ENCODE measurements at places on chromosomes 7 and 10.
A peak's percentile ranks its signal among the peaks of the same experiment; 100 is the strongest.

DNA sequence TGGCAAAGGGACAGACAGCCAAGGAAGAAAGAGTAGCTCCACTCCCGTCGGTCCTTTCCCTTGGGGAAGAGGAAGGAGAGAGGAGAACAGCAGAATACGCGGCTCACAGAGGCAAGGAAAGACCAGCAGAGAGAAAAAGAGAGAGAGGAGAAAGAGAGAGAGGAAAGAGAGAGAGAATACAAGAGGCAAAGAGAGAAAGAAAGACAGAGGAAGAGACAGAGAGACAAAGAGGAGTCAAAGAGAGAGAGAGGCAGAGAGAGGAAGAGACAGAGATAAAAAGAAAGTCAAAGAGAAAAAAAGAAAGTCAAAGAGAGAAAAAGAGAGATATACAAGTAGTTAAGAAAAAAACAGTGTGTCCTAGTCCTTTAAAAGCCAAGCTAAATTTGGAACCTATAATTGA, 23.4 kb upstream of the CHST3 start:
- no peak for DNase-seq

- no peak for DNase-seq
Measured at GRCh38 chr10:77223526-77224460, 413.8 kb downstream of the KCNMA1 start.

- no peak for DNase-seq
Measured at GRCh38 chr10:83078645-83079044, 1060.7 kb upstream of the GHITM start.

DNA sequence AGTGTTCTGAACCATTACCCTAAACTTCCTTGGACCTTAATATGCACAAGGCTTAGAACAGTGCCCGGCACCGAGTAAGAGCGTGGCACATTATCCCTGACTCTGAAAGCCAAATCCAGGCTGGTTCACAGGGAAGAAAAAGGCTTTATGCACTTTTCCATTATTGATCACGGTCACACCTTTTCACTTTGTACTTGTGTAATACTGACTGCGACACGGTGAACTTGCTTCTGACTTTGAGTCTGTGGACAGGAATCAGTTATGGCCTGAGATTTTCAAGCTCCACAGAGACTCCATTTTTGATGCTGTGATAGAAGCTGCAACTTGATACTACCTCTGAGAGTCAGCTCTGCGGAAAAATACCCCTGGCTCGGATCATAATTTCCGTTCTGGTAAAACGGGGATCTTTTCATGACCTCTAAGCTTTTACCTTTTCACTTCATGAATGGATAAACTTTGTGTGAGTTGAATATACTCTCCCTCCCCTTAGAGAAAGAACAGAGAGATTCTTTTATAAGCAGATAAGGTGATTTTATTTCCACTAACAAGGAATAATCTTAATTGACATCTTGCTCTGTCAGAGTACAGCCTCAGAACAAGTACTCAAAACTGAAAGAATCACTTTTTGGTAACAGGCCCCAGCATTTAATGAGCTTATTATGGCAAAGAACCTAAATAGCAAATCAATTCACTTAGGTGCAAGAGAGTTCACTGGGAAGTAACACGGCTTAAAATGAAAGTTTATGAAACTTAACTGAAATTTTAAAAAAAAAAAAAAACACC, 88.8 kb downstream of the ELMO1 start:
- no peak for DNase-seq

DNA sequence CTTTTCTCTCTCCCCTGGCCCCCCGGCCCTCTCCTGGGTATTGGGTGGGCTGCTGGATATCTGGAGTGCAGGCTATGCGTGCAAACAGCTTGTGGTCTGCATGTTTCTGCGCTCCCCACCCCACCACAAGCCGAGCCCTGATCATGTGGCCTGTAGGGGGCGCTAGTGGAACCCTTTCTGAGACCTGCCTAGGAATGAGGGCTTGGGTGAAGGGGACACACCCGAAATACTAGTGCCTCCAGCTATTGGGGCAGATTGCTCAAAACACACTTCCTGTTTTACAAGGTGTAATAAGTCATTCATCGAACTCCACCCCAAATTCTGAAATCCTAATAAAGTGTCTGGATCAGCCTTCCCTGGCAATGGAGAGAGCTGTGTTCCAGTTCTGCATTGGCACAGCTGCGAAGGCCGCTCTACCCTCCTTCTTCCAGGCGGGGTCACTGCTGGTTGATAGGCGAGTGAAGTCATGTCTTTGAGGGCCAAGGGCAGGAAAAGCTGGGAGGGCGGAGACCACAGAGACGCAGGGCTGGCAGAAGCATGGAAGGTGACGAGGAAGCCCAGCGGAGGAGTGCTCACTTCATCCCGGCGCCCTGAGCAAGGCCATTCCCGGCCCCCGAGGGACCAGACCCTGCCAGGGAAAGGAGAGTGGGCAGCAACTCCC, 19.8 kb upstream of the PRRT4 start:
- no peak for DNase-seq

- no peak for DNase-seq
Measured at GRCh38 chr10:77291596-77292505, 345.8 kb downstream of the KCNMA1 start.

DNA sequence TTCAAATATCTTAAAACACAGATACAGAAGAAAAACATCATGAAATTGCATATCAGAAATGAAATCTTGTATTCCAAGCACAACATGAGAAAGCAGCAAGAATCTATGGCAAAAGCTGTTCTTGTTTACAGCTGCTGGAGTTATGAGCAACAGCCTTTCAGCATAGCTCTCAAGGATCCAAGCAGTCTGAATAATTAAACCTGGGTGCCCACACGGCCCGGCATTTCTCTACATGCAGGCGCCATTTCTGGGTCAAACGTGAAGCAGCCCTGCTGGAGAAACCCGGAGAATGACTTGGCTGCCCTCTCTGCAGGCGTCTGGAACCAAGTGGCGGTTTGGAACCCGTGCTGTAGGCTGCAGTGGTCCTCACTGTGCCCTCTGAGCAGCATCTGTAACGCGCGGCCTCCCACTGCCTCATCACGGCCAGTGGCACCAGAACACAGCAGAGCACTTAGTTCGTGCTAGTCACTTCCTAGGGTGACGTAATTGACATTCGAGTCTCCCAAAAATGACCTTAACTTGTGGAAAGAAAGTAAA, 213.0 kb downstream of the TCERG1L start:
- DNase-seq, result no peak

GRCh38 chr7:953547-954327, 743 bp downstream of the ADAP1 start:
- DNase-seq, result peak; percentile 71

DNA sequence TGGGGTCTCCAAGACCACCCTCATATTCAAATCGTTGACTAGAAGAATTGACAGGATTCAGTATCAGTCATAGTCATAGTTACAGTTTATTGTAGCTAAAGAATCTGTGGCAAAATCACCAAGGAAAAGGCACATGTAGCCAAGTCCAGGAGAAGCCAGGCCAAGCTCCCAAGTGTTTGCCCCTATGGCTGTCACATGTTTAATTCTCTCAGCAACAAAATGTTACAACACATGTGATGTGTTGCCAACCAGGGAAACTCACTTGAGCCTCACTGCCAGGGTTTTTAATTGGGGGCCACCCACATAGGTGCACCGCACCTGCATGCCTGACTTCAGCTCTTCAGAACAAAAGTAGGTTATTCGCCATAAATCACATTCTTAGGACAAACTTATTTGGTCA, 1030.9 kb upstream of the CELF2 start:
- no peak for DNase-seq

- no peak for DNase-seq
Measured at GRCh38 chr7:158858592-158859503, 2.5 kb downstream of the DYNC2I1 start.

DNA sequence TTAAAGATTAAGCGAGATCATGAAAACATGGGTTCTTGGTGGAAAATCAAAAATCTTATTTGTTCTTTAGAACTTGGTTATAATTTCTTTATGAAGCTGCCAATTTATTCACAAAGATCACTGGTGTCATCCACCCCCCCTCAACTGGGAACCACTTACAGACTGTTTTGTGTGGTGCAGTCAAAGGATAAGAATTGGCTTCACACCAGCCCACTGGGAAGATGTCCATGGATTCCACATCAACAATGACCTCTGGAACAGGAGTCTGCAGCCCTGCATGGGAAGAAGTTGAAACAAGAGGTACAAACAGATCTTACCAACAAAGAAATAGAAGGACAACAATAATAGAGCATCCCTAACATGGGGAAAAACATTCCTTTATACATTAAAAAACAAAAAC, 205.2 kb downstream of the SFMBT2 start:
- DNase-seq, result peak; percentile 4

- no peak for DNase-seq
Measured at GRCh38 chr10:88413412-88413811, 169.7 kb downstream of the RNLS start.

GRCh38 chr7:13532028-13532753, 457.3 kb downstream of the ETV1 start:
- DNase-seq, result no peak

- DNase-seq, result no peak
Measured at GRCh38 chr10:34821587-34822585, 6.8 kb upstream of the PARD3 start.

- DNase-seq, result no peak
Measured at GRCh38 chr7:158415316-158415715, 172.3 kb downstream of the PTPRN2 start.

DNA sequence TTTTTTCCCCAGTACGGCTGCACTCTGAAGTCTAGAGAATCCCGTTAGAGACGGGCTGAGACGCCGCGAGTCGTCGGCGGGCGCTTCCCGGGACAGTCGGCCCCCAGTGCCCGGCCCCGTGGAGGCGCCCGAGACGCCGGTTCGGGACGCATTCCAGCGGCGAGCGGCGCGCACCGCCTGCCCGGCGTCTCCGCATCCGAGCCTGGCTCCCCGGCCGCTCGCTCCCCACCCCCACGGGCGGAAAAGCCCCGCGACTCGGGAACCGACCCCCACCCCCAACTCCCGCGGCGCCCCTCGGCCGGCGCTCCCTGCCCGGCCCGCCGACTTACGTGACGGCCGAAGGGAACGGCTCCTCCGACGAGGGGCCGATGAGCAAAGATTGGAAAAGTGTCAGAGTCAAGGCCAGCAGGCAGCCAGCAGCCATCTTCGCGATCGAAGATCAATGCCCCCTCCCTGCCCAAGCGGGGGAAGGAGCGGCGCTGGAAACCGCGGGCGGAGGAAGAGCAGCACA, 486 bp downstream of the CACNA2D1 start:
- DNase-seq, result peak; percentile 50
